B cell (primary cell): ENCODE measurements at places on chromosomes 2 and 18.

- no peaks in the 10 kb centered on the region for H3K27me3 ChIP-seq
- H3K4me3 ChIP-seq = no peak overlapping the region
- H3K4me1 ChIP-seq = no peaks in the 10 kb centered on the region
- H3K36me3 ChIP-seq = no peaks in the 10 kb centered on the region
- no peak overlapping the region for H3K27ac ChIP-seq
- DNase-seq = no peak
These were observed 44.3 kb upstream of the ZDBF2 start for GRCh38 chr2:206230060-206230762.

GRCh38 chr2:98730053-98730706, 752 bp downstream of the MGAT4A start:
- H3K4me3 ChIP-seq = peak overlapping the region; percentile 60
- H3K27ac ChIP-seq = no peak overlapping the region
- no peaks in the 10 kb centered on the region for H3K27me3 ChIP-seq

- H3K27me3 ChIP-seq = no peaks in the 10 kb centered on the region
- no peak for DNase-seq
- H3K4me3 ChIP-seq = no peak overlapping the region
- no peaks in the 10 kb centered on the region for H3K4me1 ChIP-seq
- no peak overlapping the region for H3K27ac ChIP-seq
These were observed 35.5 kb upstream of the ALMS1 start for GRCh38 chr2:73350035-73350691.

DNA sequence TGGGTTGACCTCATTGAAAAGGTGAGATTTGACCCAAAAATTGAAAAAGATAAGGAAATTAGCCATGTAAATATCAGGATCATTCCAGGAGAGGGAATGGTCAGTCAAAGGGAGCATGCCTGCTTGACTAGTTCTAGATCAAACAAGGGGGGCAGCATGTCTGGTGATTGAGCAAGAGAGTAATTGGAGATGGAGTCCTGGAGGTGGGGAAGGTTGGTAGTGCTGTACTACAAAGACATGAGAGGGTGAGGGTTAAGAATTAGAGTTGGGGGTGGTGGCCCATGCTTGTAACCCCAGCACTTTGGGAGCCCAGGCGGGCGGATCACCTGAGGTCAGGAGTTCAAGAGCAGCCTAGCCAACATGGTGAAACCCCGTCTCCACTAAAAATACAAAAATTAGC, 2.0 kb downstream of the MRPL30 start:
- H3K4me1 ChIP-seq = peaks cover 25% of the 10 kb centered on the region
- DNase-seq = no peak
- H3K27ac ChIP-seq = no peak overlapping the region
- H3K27me3 ChIP-seq = no peaks in the 10 kb centered on the region
- no peak overlapping the region for H3K4me3 ChIP-seq

GRCh38 chr2:73952499-73953446, 26.1 kb downstream of the DGUOK start:
- no peak overlapping the region for H3K4me3 ChIP-seq
- no peak overlapping the region for H3K27ac ChIP-seq
- DNase-seq = no peak
- peaks cover 23% of the 10 kb centered on the region for H3K4me1 ChIP-seq
- H3K27me3 ChIP-seq = no peaks in the 10 kb centered on the region
